Tongue (tissue), 3 donors: ENCODE measurements at places on chromosomes 2 and 18. TPM values are rescaled to one million over a fixed set of nuclear protein-coding genes. Genes with fewer than 3 reads are reported as not detected.

DNA sequence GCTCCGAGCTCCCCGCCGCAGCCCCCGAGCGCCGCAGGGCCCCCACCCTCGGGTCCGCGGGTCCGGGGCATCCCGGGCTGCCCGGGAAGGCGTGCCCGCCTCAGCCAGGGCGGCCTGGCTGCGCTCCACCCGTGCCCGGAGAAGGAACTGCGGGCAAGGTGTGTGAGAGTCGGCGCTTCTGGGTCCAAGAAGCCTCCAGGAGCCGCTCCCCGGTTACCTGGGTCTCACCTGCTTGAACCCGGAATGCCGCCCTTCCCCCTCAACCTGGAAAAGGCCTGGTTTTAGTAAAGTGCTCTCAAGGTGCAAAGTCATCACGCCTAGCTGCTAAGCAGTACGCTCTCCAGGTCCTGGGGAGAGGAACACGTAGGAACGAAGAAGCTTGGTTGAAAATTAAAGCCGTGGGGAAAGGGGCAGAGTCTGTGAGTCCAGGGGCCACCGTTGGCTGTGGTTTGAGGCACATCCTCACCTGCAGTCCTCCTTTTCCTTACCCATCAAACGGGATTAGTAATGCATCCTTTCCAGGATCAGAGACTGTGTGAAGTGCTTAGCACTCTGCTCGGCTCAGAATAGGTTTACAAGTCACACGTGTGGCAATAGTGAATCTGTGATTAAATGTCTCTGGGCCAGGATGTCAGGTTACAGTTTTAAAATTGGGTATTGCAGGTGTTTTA, 1.2 kb downstream of the ASAP2 start:
- peak; percentile 32 for DNase-seq

The NCKAP5 gene
- 18.4 TPM for total RNA-seq

DNA sequence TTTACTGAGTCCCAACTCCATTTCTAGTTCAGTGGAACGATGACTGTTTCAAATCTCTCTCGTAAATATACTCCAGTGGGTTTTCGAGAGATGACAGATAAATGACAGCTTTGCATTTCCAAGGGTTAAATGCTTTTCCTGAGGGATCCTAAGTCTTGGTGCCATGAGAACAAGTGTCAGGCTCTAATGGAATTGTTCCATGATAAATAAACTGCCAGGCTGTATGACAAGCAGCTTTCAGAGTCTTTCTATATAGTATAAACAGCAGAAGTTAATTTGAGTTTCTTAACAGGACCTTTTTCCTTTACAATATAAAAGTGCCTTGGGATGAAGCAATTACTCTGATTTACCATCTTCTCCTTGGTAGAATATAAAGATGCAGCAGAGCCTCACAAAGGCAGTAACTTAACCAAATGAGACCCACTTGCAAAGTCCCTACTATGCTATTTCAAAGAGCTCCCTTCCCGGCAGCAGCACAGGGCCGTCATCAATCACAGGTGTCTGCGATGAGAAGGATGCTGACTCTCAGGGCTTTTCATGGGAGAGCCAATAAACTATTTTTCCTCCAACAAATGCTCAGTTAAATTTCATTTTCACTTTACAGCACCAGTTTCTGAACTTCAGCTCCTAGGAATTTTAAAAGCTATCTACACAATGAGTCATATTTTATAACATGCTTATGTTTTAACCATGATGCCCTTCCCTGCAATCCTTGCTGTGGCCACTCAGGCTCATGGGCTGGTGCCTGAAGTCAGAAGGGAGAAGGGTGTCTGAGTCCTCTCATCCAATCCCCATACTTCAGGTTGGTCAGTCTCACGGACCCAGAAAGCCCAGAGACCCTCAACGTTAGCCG, 123.8 kb downstream of the AFF3 start:
- DNase-seq: no peak

GRCh38 chr2:237434866-237435311, 20.9 kb upstream of the COL6A3 start:
- DNase-seq: no peak

DNA sequence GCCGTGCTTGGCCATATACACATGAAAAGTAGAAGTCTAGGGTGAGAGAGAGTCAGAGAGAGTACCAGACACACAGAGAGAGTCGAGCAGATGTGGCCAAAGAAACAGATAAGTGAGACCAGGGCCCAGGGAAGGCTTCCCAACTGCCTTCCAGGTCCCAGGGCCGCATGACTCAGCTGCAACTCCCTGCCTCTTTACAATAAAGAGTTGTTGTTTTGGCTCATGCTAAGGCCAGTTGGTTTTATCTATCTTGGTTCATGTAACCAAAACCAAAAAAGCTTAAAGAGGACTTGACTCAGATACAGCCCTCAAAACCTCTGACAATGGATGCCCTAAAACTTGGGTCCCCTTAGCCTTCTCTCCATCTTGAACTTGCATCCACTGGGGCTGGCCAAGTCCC, 36.9 kb downstream of the REEP1 start:
- DNase-seq: no peak

DNA sequence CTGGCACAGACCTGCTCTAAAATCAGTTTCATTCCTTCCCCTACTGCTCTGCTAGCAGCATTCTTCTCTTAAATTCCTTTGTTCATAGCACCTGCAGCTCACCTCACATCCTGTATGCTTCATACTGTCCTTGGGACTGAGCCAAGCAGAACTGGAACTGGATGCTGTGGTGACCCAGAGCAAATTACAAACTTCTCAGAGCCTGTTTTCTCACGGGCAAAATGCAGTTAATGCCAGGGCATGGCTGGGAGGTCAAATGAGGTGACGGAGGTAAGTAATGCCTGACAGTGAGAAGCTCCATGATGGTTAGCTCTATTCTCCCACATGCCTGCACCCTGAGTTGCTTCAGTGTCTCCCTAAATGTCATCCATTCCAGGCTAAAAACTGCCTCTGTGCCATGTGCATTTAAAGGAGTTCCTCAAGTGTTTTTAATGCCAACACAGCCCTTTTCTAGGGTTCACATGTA, 29.7 kb downstream of the C2orf42 start:
- DNase-seq: no peak

The PKDCC gene
- 121 TPM for total RNA-seq

DNA sequence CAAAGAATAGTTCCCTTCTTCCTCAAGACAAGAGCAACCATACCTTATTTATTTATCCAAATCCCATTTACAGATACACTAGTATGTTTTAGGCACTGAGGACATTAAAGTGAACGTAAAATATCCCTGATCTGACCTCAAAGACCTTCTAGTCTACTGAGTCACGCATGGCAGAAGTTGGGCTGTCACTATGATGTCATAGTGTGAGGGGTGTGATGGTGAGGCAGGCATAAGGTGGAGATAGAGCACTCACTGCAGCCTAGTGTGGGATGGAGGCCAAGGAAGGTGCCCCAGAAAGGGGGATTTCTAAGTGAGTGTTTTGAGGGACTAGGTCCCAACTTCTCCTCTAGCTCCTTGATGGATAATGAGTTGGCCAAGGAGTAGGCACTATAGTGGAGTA, 249.5 kb upstream of the SKOR2 start:
- no peak for DNase-seq

GRCh38 chr2:18124116-18124835, 245.8 kb downstream of the KCNS3 start:
- DNase-seq: no peak

DNA sequence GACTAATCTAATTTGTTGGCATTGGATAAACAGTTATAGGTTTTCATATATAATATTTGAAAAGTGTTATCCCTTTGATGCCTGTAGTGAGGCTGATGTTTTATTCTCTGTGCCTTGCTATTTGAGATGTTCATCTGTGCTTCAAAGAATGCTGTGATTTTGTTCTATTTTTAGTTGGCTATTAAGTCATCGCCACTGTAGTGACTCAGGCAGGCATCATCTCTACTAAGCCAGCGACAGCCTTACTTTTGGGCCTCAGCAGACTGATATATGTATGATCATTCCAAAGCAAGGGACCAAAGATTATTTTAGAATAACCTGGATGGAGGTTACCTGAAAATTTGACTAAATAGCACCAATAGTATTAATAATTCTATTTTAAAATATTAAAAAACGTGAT, 1674.5 kb upstream of the NXPH2 start:
- DNase-seq: peak; percentile 32

The MROH2A gene
- 2.5 TPM for total RNA-seq

DNA sequence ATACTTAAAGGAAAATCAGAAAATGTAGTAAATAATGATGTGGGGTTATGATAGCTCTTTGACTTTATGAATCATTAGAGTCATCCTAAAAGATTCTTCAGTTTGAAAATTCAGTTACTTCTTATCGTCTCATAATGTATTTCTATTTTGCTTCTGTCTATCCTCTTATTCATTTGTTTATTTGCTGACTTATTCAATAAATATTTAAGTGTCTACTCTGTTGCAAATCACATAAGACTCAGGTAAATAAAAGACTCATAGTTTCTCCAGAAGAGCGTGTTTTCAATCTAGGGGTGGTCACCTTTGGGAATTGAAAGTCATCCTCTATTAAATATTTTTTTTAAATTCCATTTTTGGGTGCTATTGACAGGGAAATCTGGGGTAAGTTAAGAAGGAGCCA, 69.1 kb upstream of the RBMS1 start:
- no peak for DNase-seq
